ENCODE measurements at places on chromosomes 5 and 9.

DNA sequence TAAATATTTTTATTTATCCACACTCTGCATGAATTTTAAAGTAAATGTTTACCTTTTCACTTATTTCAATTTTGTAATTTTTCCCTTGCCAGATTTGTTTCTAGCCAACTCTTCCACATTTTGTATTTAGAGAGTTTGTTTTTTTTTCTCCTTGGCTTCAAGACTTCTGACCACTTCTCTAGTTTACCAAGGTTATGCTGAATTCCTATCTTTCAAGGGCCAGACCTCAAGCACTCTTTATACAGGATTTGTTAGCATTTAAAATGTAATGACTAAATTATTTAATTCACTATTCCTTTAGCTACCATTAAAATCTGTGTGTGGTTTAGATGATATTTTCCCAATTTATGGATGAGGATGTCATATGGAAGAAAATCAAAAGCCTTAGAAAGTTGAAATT, 42.5 kb downstream of the MEF2C start:
- no peak for DNase-seq

DNA sequence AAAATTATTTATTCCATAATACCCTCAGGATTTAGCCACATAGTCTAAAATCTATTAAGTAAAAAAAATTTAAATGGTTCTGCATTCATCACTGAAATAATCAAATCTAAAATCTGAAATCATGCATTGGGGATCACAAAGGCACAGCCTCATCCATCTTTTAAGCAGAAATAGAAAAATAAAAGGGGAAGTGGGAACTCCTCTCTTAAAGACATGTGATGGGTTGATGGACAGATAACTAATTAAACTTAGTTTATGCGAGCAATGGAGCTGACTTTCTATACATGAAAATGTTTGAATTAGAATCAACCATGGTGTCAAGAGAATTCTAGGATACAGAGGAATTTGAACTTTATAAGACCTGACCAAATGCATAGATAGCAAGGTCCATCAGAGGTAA, 170.5 kb downstream of the GABRB2 start:
- no peak for DNase-seq

- no peak for DNase-seq
Measured at GRCh38 chr5:9876451-9876850, 246.3 kb upstream of the TAS2R1 start.

- no peak for DNase-seq
Measured at GRCh38 chr5:132327252-132327955, 33.2 kb downstream of the SLC22A4 start.

- no peak for DNase-seq
Measured at GRCh38 chr5:80810425-80810824, 149.7 kb upstream of the RASGRF2 start.

- no peak for DNase-seq
Measured at GRCh38 chr5:116229131-116229689, 144.4 kb downstream of the COMMD10 start.

DNA sequence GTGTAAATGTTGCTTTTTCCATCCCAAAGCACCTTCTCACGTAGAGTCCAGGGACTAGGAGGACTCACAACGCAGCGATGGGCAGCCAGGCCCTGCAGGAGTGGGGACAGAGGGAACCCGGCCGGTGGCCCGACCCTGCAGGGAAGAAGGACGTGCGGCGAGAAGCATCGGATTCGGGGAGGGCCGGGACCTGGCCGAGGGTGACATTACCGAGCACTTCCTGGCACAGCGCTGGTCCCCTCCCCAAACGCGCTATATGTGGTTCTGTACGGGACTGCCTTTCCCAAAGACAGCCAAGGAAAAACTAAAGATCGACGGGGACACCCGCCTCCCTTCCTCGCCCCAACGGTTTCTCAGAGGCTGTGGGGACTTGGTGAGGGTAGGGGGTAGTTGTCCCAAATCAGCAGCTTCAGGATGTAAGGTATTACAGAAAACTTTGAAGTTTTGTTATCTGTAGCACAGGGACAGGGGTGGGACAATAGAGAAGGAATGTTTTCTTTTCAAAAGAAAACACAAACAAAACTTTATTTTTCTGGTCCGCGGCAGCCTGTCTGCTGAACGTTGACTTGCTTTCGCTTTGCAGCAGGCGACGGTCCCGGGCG, 887 bp upstream of the MAP3K1 start:
- no peak for DNase-seq

- no peak for DNase-seq
Measured at GRCh38 chr5:172487671-172488070, 33.3 kb upstream of the SH3PXD2B start.

DNA sequence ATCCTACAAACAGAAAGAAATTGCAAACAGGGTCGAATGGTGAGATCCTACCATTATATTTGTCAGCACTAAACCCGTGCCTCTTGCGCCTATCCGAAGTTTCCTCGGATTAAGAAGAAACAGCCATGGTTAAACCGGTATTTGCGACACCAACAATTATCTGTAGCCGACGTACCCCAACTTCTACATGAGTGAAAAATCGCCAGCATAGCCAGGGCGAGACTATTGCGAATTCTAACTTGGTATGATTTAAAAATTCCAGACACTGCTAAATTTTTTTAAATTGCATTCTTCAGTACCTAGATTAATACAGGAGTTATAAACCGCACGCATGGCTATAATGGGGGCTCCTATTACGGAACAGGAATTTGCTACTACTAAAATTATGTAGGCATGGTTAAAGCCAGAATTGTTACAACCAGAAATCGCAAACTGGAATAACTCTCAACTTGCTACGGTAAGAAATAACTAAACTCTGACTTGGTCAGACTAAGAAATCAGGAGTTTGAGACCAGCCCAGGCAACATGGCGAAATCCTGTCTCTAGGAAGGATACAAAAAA, 25.3 kb upstream of the ANXA2R start:
- DNase-seq: no peak

All from stimulated activated CD4-positive, alpha-beta T cell treated with anti-CD3 and anti-CD28 coated beads, Interleukin-1b, Interleukin-23, amount 100 ng/mL, for 1 hour (primary cell).